Cerebellar nuclear complex (tissue), 1 donor: ENCODE measurements at places on chromosomes 3 and 15.

GRCh38 chr3:140505213-140505612 lies 172.7 kb upstream of the TRIM42 start:
- no peak for DNase-seq

GRCh38 chr3:52339612-52340011 lies 23.5 kb downstream of the DNAH1 start:
- no peak for DNase-seq

- DNase-seq, result no peak
Measured at GRCh38 chr15:25245801-25246622, 192.8 kb downstream of the UBE3A start.

- DNase-seq, result no peak
Measured at GRCh38 chr15:78654272-78654671, 13.3 kb upstream of the CHRNB4 start.

- no peak for DNase-seq
Measured at GRCh38 chr3:32220006-32220405, 18.5 kb upstream of the CMTM8 start.

DNA sequence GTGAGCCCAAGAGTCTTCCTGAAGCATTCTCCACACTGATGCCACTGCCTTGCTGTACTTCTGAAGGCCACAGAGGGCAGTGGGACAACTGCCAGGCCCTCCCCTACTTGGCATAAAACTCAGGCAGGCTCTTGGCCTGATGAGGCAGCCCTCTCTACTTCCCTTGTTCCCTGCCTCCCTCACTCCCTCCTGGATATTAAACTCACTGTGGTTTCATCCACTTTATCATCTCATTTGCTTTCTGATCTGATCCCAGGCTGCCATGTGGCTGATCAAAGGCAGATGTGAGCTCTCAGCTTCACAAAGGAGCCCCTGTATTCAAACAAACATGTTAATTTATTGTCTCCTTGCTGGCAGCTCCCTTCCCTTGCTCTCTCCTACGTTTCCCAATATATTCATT lies 533.5 kb downstream of the IGSF11 start:
- no peak for DNase-seq

- DNase-seq, result no peak
Measured at GRCh38 chr15:67819636-67820035, 5.7 kb upstream of the SKOR1 start.

DNA sequence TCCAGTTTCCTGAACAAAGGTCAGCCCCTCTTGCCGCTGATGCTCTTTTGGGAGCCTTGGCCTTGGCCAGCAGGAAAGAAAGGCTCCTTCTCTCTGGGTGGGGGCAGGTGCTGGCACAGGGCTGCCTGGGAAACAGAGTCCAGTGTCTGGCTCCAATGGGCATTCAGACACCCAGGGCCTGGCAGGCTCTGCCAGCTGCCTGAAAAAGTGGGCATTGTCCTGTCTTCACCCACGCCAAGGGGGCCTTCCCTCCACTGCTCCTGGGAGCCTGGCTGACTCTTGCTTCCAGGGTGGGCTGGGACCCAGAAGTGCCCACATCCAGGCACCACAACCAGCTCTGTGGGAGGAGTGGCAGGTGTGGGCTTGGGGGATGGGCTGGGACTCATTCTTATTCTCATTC lies 62.7 kb downstream of the RHCG start:
- DNase-seq, result no peak

GRCh38 chr3:56997041-56997440 lies 63.4 kb upstream of the SPATA12 start:
- DNase-seq, result no peak

- DNase-seq, result no peak
Measured at GRCh38 chr3:110815008-110815583, 256.5 kb upstream of the NECTIN3 start.

- DNase-seq, result no peak
Measured at GRCh38 chr15:76340803-76341365, 4.3 kb downstream of the ISL2 start.

DNA sequence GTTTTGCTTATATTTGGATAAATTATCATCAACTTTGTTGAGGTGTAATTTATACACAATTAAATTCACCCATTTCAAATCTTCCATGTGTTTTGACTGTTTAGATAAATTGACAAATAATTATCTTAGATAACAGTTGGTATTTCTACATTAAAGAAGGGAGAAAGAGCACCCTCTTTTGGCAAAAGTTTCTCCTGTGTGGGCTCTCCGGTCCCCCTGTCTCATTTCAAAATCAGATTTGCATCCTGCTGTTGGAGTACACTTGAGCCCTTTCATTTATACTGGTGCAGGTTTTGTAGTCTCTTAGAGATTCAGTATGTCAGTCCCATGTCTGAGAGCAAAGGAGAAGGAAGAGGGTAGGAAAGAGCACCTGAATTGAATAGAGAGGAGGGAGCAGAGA lies 49.4 kb downstream of the NKIRAS1 start:
- DNase-seq, result no peak

DNA sequence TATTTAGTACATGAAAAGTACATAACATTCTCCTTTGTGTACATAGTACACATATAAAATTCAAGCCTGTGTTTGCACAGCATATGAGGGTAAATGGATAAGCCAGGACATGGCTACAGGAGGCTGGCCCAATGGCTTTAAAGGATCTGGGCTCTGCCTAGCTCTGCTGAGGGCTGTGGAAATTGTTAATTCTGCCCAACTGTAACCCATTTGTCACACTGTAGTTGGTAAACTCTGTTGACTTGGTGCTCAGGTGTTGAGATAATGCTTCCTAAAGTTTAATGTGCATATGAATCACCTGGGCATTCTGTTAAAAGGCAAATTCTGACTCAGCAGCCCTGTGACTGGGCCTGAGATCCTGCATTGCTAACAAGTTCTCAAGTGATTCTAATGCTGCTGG lies 196.5 kb upstream of the ZPLD1 start:
- no peak for DNase-seq

- DNase-seq, result no peak
Measured at GRCh38 chr3:123795471-123796251, 88.5 kb downstream of the MYLK start.

- no peak for DNase-seq
Measured at GRCh38 chr15:81373176-81373575, 837 bp downstream of the TMC3 start.

- DNase-seq, result no peak
Measured at GRCh38 chr15:56760186-56760585, 26.9 kb upstream of the ZNF280D start.

- DNase-seq, result no peak
Measured at GRCh38 chr15:80870893-80871292, 91.7 kb downstream of the CEMIP start.

DNA sequence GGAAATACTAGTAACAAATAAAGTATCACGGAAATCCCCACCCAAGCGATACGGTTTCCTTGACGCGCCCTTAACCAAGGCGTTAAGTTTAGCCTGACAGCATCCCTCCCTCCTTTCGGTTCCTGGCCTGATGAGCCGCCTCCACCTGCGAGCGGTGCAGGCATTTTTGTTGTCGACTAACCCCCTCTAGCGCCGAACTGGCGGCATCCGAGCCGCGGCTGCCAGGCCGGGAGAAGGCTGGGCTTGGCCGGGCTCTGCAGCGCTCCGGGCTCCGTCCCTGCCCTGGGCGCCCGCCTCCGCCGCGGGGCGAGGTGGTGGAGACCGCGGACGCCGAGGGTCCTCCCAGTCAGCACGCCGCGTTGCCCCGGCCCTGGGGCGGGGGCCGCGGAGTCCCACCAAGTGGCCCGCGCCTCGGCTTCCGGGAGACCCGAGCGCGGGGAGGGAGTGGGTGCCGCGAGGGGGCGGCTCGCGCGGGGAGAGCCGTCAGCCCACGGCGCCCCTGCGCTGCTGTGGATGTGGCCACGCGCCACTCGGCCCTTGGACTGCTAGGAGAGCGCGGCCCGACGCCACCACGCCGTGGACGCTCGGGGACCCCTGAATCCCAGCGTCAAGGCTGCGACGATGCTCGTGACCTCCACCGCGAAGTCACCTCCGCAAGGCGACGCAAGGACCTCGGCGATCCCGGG lies 1.1 kb upstream of the EPHA6 start:
- DNase-seq, result peak; percentile 5

- DNase-seq, result no peak
Measured at GRCh38 chr3:45567730-45568172, 26.8 kb upstream of the LIMD1 start.

DNA sequence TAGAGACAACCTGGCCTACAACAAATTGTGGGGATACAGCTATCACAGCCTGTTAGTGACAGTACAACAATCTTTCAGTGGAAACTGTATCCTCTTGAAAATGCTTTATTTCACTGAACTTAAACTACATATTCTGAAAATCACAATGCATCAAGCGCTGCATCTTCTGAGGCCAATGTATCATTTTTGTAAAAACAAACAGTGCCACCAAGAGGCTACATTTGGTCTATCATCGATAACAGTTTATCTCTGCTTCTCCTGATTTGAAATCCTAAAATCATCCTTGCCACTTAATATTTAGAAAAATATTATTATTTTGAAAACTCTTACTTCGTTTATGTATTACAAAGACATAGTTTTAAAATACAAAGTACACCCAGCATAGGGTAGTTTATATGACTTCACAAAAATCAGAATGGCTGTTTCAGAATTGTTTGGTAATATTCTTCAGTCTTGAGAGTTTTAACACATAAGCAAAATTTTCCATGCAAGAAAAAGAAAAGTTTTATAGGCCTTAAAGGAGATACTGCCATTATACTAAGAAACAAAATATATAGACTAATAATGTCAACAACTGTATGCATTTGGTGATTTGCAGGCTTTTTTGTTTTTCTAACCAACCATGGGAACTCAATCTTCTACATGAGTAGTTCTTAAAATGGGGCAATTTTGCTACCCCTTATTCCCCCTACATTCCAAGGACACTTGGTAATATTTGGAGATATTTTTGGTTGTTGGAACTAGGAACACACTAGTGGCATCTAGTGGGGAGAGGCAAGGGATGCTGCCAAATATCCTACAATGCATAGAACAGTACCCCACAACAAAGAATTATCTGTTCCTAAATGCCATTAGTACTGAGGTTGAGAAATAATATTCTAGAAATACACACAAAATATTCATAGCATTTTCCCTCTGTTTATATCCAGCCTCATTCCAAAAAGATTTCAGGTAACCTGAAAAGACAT lies 42.3 kb downstream of the WDR72 start:
- DNase-seq, result no peak

- DNase-seq, result no peak
Measured at GRCh38 chr3:156635034-156635433, 39.4 kb upstream of the TIPARP start.

- DNase-seq, result no peak
Measured at GRCh38 chr15:80210611-80211573, 41.1 kb downstream of the CTXND1 start.

DNA sequence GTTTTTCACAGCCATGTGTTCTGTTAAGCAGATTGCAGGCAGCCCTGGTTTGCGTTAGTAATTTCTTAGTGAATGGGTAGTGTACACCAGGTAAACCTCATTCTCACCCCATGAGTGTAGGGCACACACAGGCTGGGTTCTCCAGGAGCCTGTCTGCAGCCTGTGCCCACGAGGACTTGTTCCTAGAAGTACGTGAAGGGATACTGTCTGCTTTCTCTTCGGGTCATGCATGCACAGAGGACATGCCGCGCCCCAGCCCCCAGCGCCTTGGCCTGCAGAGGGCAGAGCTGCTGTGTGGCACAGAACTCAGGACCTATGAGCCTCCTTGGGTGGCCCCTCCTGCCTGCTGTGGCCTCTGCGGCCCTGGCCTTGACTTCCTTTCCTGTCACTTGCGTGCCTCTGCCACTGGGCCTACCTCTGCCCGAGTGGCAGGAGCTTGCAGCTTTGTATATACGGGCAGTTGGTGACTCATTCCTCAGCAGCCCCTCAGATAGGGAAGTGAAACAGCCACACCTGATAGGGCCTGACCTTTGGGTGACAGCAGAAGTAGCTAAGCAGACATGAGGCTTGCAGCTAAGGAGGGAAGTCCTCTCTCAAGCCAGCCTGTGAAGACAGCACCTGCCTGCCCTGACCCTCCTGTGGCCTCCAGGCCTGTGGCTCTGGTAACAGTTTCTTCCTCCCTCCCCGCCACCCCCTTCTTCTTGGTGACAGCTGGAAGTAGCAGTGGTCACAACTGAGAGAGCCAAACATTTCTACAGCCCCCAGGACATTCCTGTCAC lies 19.5 kb downstream of the PPCDC start:
- DNase-seq, result no peak

DNA sequence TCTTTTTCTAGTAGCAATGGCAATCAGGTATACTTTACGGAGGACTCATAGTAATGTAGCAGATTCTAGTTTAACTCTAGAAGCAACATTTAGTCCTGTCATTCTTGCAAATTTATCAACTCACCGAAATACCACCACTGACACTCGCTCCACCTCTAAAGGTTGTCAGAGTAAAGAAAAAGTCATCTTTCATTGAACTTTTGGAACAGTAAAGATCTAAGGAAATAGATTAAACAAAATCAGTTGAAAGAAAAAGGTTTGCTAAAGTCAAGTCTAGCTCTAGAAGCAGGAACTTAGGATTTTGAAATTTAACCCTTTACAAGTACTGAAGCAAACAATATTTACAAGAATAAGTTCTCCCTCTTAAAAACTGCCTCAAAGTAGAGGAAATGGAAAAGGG lies 8.7 kb downstream of the ATP8B4 start:
- no peak for DNase-seq

GRCh38 chr3:116517308-116517707 lies 72.0 kb upstream of the LSAMP start:
- DNase-seq, result no peak

- no peak for DNase-seq
Measured at GRCh38 chr15:98957655-98958054, 49.9 kb downstream of the PGPEP1L start.

DNA sequence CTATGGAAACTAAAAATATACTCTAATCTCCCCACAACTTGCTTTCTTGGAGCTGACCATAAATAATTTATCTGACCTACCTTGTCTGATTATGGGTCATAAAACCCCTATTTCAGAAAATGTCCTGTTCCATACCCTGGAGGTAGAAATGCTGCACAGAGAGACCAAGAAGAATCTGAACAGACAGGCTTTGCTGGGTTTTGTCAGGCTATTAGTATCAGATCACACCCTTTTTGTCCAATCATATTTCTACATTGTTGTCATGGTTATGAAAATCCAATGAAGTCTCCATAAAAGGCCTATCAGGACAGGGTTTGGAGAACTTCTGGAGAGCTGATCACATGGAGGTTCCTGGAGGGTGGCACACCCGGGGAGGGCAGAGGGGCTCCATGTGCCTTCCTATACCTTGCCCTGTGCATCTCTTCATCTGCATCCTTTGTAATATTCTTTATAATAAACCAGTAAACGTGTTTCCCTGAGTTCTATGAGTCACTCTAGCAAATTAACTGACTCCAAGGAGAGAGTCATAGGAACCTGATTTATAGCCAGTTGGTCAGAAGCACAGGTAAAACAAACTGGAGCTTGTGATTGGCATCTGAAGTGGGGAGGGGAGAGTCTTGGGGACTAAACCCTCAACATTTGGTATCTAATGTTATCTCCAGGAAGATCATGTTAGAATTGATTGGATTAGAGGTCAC lies 58.1 kb downstream of the NGLY1 start:
- no peak for DNase-seq

DNA sequence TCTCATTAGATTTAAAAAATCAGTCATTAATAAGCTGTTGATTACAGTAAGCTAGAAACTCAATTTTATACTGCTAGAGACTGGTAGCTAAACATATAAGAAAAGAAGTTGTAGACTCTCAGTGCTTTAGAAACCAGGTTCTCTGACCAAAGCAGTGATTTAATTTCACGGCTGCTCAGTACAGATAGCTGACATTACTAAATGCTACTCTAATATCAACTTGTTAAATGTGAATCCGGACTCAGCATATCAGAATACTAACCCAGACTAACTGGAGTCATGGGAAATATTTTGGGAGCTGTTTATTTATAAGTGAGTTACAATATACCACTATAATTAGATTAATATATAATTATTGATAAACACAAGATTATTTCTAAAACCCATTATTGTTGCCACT lies 80.4 kb downstream of the NEDD4 start:
- no peak for DNase-seq
